ENCODE measurements at places on chromosomes 7 and 10. TPM values are rescaled to one million over a fixed set of nuclear protein-coding genes. Genes with fewer than 3 reads are reported as not detected.

GRCh38 chr10:125096371-125096770 is 64.0 kb downstream of the CTBP2 start:
- peak; percentile 28 for DNase-seq

DNA sequence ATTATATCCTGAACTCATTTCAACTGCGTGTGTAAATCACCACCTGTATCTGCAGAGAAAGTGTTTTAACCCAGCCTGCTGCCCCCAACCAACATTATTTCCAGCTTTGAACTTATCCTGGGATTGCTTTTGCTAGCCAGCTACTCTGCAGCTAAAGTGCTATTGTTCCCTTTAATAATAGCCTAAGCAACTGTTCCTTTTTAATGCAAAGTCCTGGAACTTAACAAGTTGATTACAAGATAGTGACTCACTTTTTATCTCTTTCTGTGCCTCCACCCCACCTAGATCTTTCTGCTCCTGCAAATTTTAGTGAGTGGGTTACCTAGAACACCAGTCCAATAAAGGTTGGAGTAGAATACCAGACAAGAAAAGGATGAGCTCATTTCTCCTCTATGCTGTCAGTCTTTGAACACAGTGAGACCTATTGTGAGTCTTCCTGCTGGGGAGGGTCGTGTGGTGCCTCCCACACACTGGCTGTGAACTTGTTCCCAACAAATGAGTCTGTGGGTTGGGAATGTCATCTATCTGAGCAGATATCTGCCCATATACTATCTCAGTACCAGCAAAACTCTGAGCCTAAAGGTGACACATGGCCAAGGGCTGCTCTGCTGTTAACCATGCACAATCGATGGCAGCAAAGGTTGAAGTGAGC is 137.7 kb downstream of the FAM204A start:
- no peak for DNase-seq

DNA sequence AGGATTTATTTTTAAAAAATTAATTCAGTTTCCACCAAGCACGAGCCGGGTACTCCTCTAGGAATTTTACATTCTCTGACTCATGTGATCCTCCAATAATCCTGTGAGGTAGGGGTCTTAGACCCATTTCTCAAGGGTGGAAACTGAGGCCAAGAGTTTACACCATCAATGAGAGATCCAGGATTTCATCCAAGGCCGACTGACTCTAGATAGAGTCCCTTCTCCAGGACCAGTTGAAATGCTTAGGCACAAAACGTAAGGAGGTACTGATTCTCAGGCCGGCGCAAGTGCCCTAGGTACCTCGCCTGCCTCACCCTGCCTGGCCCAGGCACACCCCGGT is 95.7 kb upstream of the DUSP5 start:
- DNase-seq, result no peak

DNA sequence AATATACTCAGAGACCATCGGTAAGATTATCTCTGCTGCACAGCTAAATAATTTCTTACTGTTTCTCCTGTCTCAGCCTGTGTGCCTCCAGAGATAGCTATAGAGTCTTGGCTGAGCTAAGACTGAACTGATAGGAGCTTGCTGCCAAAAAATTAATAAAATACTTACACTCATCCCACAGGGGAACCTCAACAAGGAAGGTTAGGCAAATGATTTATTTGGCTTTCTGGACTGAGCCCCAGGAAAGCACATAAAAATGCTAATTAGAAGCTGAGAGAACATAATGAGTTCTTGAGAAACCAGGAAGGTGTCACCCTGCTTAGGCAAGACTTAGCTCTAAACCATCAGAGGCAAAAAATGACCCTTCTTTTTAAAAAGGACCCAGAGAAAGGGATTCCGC is 534.5 kb downstream of the TNS3 start:
- no peak for DNase-seq

Gene PPIF
- 80.6 TPM for total RNA-seq

Gene IGFBP1
- 8.1 TPM for total RNA-seq

Data from kidney epithelial cell (primary cell).